ENCODE measurements at places on chromosomes 12 and 14.

DNA sequence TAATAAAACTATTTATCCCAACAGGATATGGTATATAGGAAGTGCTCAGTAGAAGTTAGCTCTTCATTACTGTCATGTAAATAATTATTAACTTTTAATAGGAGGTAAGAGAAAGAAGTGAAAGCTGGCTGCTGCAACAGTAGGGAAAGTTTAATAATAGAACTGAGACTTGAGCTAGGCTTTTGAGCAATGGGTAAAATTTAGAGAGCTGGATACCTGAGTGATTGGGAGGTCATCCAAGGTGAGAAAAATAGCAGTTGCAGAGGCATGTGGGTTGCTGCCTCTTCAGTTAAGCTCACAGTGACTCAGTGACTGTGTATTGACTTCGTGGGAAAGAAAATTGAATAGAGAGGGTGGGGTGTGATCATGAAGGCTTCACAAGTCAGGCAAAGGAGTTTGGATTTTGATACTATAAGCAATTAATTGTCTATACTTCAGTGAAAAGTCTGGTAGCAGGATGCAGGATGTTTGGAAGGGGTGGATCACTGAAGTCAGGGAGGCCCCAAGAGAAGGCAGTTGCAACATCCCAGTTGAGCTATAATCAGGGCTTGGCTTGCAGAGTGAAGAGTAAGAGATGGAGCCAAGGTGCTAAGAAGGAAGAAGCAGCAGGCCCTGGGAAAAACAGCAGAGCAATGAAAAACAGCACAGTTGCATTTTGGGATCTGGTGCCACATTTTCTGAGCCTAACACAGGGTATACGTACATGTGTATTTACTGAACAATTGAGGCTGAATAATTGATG is 172.0 kb upstream of the FRMD6 start:
- no peak for DNase-seq

- no peak for DNase-seq
These were observed 1.2 kb downstream of the ZNF641 start for GRCh38 chr12:48349471-48349870.

GRCh38 chr12:24900196-24900595 is 48.7 kb downstream of the BCAT1 start:
- DNase-seq = no peak

GRCh38 chr12:119841433-119842210 is 35.5 kb downstream of the CIT start:
- no peak for DNase-seq

DNA sequence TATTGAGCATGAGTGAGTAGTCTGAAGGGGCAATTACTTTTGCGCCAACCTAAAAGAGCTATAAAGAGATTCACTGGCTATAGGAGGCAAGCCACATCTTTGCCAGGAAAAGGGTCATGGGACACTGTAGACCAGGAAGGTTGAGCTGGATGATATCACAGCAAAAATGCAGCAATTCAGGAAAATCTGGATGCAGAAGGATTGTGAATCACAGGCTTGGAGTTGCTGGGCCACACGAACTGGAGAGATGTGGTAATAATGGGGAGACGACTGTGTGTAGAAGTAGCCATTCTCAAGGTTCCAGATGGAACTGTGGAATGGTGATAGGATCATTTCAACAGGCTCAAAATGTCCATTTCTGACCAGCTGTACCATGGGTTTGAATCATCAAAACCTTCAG is 151.4 kb upstream of the DAAM1 start:
- DNase-seq = no peak

DNA sequence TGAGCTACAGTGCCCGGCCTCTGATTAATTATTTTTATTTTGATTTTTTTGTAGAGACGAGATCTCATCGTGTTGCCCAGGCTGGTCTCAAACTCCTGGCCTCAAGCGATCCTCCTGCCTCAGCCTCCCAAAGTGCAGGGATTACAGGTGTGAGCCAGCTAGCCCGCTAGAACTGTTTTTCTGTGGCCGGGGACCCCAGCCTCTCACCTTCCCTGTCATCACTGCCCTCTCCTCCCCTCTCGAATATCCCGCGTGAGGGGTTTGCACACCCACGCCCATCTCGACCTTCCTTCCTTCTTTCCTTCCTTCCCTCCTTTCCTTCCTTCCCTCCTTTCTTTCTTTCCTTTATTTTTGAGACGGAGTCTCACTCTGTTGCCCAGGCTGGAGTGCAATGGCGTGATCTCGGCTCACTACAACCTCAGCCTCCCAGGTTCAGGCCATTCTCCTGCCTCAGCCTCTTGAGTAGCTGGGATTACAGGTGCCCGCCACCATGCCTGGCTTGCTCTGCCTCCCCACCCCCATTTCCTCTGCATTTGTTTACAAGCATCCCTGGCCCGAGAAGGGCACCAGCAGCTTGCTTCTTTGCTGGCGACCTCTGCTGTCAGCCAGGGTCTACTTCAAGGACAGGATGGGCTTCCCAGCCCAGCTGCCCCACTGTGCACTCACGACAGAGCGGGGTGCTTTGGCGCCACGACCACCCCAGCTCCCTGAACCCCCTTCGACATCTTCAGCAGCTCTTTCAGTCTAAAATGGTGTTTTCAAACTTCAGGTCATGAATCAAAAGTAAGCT is 4.3 kb upstream of the TRAF3 start:
- no peak for DNase-seq

- no peak for DNase-seq
These were observed 290.3 kb downstream of the DPF3 start for GRCh38 chr14:72603639-72604038.

GRCh38 chr14:60204843-60205774 is 39.9 kb upstream of the DHRS7 start:
- DNase-seq = no peak

GRCh38 chr14:95041477-95042020 is 115.8 kb downstream of the DICER1 start:
- DNase-seq = no peak

DNA sequence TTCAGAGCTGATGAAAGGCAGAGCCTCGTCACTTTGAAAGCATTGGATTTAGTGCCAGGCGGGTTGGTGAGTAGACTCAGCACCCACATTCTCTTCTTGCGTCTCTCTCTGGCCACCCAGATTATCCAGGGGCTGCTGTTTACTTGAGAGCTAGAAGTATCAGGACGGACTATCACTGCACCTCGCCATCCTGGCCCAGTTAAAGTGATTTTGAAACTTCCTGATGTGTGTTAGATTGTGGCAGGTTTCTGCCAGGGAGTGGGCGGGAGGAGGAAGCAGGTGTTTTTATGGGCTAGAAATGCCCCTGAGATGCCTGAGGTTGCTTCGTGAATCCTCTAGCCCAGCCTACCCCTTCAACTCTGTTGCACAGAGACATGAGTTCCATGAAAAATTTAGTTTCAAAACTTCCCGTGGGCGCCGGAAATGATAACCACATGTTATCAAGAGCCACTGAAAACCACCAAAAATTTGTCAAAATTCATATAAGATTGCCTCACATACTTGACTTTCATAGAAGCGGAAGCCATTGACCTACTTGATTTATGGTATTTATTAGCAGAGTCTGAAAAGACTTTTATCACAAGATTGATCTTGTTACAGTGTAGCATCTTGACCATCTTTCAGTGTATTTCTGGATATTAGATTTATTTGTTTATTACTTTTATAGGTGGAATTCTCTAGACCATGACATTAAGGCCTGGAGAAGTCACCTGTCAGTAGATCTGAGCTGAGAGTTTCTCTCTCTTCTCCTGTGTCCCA is 466.0 kb downstream of the RAD51B start:
- DNase-seq = peak; percentile 55

DNA sequence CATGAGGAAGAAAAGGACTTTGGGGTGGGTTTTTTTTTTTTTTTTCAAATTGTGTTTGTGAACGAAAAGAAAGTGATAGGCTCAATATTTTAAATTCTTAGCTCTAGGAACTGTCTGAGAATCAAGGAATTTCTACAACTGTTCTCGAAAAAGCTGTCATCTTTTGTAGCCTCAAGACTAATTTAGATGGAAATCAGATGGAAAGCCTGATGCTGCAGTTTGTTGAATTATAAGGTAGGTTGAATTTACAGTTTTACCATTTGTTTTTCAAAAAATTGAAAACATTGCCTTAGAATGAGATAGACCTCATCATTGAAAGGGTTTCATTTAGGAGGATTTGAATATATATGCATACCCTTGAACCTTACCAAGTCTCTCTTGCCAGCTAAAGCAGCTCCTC is 109.3 kb upstream of the TRHDE start:
- DNase-seq = no peak

- no peak for DNase-seq
These were observed 76.0 kb downstream of the LIN52 start for GRCh38 chr14:74160763-74161162.

DNA sequence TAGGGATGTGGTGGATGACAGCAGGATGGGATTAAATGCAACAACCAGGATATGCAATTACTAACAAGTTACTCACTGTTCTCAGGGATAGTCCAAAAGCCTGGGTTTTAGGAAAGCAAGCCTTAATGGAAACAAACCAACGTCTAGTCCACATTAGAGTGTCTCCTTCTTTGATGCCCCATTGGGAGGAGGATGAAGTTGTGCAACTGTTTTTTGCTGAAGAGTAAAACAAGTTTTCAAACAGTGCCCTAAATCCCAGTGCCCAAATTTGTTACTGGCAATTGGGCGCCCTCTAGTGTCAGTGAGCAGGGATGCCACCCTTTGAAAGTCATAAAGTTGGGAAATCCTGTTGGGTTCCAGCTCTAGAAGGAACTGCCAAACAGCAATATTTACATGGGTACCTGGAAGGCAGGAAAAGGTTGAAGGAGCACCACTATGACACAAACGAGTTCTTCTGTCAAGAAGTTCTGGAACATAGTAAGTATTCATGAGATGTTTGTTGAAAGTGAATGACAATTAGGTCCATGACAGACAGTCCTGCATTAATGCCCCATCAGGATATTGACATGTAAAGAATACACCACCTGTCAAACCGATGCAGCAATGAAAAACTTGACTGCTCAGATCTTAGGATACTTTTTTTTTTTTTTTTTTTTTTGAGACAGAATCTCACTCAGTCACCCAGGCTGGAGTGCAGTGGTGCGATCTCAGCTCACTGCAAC is 11.1 kb upstream of the DPF3 start:
- DNase-seq = peak; percentile 79

DNA sequence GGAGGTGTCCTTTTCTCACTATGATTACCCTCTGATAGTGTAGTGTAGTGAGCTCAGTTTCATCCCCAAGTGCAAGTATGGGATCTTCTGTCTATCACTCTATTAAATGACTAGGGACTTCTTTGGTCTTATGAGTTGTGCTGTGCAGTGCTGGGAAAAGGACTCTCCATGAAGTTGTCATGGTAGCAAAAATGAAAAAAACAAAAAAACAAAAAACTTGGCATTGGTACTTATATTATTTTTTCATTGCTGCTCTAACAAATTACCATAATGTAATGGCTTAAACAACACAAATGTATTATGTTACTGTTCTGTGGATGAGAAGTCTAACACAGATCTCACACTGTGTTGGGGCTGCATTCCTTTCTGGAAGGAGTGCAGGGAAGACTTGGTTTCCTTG is 393.1 kb upstream of the NOVA1 start:
- no peak for DNase-seq

GRCh38 chr12:96210376-96211055 is 16.3 kb downstream of the ELK3 start:
- DNase-seq = peak; percentile 18

- DNase-seq = no peak
These were observed 302.3 kb upstream of the TBX3 start for GRCh38 chr12:114986178-114986714.

- DNase-seq = no peak
These were observed 345.6 kb downstream of the ADAMTS20 start for GRCh38 chr12:43206396-43206795.

- DNase-seq = no peak
These were observed 845 bp upstream of the RARG start for GRCh38 chr12:53232646-53233461.

DNA sequence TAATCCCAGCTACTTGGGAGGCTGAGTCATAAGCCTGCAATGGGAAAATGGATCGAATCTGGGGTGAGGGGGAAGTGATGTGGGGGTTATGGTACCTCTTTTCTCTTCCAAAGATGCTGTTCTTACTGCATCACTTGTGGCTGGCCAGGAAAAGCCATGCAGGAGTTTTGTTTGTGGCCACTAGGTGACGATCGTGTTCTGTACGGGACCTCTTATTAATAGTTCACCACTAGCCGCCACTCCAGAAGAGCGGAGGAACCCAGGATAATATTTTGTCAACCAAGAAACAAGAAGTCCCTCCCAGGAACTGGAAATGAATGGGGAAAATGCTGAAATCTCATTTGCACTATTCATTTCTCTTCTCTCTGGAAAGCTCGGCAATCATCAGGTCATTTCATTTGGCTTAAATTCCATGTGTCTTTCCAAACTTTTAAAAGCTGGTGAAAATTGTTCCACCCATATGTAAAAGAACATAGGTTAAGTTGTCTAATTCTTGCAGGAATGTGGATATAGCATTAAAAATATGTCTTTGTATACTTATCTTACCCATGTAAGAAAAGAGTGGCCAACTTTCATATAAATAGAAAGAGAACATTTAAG is 8.9 kb downstream of the GPR65 start:
- no peak for DNase-seq

DNA sequence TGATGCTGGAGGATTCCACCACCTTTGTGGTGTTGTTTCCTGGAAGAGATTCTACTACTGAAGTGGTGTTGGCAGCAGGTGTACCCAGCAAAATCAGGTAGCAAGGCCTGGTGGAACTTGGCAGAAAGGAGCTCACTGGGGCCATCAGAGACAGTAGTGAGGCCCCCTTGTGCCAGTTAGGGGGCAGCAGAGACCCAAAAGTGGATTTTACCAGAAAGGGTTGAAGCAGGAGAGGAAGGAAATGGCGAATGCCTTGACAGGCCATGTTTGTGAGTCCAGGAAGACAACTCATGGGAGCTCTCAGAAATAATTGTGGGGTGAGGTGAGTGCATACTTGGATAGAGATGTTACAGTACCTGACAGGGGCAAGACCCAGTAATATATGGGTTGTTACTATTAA is 137.7 kb upstream of the FGD4 start:
- DNase-seq = no peak

GRCh38 chr12:43069768-43070221 is 480.2 kb upstream of the PRICKLE1 start:
- no peak for DNase-seq

GRCh38 chr14:48536318-48536717 is 860.9 kb upstream of the MDGA2 start:
- no peak for DNase-seq

DNA sequence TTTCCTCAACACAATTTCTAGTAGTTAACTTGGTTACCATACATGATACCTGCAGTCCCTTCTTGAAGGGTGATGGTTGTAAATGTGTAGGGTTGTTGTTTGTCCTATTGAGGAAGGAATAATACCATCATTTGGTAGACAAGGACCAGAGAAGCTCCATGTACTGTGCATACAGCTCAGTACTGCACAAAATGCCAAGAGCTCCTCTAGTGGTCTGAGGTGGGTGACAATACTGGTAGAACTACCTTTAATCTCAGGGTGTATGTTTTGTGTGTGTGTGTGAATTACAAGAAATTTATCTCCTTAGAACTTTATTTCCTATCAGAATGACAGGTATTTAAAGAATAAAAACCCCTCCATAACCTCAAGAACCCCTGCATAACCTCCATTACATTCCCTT is 575.3 kb downstream of the TMTC2 start:
- no peak for DNase-seq

- DNase-seq = no peak
These were observed 16.7 kb upstream of the CD163L1 start for GRCh38 chr12:7460375-7461259.
